BE2C (cell line): ENCODE measurements at places on chromosomes 16 and 17.

DNA sequence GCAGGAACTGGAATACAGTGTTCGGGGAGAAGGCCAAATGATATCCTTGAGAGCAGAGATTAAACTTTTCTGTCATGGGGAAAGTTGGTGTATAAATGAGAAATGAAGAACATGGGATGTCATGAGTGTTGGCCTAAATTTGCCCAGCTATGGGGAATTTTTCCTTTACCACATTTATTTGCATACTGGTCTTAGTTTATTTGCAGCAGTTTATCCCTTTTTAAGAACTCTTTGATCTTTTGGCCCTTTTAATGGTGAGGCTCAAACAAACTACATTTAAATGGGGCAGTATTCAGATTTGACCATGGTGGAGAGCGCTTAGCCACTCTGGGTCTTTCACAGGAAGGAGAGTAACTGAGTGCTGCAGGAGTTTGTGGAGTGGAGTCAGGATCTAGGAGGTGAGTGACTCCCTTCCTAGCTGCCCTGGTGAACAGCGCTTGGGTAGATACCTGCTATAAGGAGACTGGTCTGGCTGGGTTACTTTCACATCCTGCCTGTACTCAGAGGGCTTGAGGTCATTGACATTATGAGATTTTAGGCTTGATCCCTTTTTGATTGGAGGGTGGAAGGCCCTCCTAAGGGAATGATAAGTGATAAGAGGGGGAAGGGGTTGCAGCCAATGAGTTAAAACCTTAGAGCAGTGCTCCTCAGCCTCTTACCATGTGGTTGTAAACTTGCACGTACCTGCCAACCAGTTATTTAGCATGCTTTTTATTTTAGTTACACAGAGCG, 10.7 kb downstream of the PYCARD start:
- DNase-seq, result no peak

DNA sequence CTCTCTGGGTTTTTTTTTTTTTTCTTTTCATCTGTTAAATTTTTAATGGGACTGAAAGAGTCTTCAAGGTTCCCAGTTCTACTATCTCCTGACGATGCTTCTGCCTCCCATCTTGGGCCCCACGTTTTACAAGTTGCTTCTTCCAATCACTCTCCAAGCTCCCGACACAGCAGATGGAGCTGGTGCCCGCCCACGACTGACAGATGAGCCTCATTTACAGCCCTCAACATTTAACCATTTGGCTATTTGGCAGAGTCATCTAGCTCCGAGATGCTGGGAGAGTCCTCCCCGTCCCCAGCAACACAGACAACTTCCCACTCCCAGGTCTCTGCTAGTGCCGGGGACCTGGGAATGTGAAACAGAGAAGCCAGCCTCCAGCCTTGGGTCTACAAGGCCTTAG, 276.9 kb downstream of the SHISA9 start:
- no peak for DNase-seq

DNA sequence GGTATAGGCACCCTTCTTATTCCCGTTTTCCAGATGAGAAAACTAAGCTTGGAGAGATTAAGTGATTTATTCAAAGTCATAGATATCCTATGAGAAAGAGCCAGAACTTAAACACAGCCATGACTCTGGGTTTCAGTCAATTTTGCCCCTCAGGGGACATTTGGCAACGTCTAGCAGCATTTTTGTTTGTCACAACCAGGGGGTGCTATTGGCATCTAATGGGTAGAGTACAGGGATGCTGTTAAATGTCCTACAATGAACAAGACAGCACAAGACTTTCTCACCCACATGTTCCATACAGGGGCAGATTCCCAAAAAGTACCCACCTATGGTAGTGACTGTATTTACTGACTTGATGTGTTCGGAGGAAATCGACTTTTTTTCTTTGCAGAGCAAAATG, 4.8 kb upstream of the SHISA9 start:
- DNase-seq, result no peak

DNA sequence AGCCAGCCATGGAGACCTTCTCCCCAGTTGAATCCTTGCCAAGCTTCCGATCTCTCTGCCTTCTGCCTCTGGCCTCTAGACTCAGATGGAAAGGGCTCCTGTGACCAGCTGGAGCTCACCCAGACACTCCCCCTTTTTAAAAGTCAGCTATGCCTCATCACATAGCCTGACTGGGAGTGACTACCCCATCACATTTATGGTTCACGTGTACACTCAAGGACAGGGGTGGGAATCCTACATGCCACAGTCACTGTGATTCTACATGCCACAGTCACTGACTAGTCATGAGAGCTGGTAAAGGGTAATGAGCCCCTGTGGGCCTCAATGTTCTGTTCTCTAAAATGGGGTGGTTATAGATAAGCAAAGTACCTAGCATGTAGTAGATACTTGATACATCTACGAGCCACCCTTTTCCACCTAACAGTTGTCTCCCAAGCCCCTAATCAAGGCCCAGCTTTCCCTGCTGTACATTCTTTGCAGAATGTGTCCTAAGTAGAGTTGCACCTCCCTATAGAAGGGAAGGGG, 85.1 kb downstream of the RGS9 start:
- no peak for DNase-seq

- DNase-seq, result no peak
These were observed 31.2 kb upstream of the HAPSTR1 start for GRCh38 chr16:9060225-9060624.

DNA sequence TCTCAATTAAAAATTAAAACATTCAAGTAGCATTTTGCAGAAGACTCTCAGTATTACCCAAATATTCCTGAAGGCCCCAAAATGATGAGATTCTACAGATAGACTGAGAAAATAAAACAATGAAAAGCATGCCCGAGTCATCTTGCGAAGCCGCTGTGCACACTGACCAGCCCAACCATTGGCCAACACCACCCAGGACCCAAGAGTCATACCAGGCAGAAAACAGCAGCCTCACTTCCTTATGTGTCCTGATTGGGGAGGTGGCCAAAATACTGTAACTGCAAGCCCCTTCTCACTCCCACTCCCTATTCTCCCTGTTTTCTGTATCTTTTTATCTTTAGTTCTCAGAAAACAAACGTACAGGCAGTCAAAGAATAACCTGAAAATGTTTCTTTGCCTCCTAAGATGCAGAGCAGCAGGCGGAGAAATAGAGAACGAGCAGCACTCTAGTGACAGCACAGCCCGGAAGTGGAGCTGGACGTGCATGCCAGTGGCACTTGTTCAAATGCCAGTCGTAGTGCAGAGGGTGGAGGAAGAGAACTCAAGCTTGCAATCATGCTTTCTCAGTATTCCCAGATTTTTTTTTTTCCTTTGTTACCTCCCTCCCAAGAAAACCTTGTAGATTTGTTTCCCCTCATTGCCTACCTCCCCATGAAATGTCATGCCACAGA, 182.3 kb upstream of the SOX9 start:
- DNase-seq, result no peak

DNA sequence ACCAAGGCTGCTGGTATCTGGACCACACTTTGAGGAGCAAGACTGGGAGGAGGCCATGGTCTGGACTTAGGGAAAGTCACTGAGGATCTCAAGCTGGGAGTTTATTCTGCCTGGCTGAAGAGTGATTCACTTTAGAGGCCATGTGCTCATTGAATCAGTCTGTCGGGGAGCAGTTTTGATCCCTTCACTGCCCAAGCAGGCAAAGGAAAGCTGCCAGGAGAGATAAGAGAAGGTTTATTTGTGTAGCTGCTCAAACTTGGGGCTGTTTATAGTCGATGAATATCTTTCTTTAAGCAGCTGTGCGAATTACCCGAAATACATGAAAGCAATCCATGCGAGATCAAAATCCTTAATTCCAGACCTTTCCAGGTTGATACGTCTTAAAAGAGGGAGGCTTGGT, 544.4 kb upstream of the EEF2KMT start:
- DNase-seq, result peak; percentile 31

DNA sequence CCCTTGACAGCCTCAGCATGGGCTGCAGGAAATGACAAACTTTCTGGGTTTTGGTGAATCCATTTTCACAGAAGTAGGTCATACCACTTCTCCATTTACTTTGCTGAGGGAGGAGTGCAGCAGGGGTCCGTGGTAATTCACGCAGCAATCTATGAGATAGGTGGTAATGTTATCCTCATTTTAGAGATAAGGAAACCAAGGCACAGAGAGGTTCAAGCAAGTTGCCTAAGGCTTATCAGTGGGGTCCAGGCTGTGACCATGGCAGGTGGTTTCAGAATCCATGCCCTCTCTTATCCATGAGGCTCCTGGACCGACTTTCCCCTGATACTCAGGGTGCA, 12.6 kb downstream of the TBX4 start:
- DNase-seq, result no peak
